ENCODE measurements at places on chromosomes 4 and X. TPM values are rescaled to one million over a fixed set of nuclear protein-coding genes. Genes with fewer than 3 reads are reported as not detected.
A peak's percentile ranks its signal among the peaks of the same experiment; 100 is the strongest.

GRCh38 chrX:77918568-77918967, 8.1 kb downstream of the ATP7A start:
- H3K27ac ChIP-seq, result no peak overlapping the region
- DNase-seq, result no peak
- no peaks in the 10 kb centered on the region for H3K36me3 ChIP-seq
- H3K4me1 ChIP-seq, result no peaks in the 10 kb centered on the region
- no peak overlapping the region for H3K4me3 ChIP-seq

DNA sequence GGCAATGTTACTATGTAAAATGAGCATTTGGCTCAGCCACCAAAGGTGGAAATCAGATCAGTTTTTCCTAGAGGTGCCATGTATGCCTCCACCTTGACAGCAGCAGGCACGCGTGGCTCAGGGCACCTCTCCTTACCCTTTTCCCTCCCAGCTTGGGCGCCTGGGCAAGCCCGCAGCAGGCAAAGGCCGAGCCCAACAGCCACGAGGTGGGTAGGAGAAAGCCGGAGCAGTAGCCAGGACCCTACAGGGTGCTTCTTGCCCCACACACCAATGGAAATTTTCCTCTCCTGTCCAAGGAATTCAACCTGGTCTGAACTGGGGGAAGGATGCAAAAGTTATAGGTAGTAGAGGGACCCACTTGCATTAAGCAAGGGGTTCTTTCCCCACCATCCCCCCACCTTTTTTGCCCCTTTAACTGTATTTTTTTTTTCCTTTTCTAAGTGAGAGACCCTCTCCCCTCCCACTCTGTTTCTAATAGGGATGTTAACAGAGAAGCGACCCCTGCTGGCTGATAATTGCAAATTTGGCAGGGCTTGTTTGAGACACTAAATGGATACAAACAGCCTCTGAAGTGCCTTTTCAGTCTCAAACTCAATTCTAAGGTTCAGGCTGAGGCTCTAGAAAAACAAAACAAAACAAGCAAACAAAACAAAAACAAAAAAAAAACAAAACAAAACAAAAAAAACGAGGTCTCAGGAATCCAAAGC, 895.1 kb downstream of the PCDH18 start:
- H3K4me3 ChIP-seq, result no peak overlapping the region
- no peak for DNase-seq
- no peak overlapping the region for H3K27ac ChIP-seq
- no peaks in the 10 kb centered on the region for H3K27me3 ChIP-seq

- H3K27me3 ChIP-seq, result no peaks in the 10 kb centered on the region
- no peak overlapping the region for H3K27ac ChIP-seq
- no peaks in the 10 kb centered on the region for H3K4me1 ChIP-seq
- no peak for DNase-seq
- no peak overlapping the region for H3K4me3 ChIP-seq
These were observed 6.8 kb upstream of the CEP135 start for GRCh38 chr4:55941881-55942396.

DNA sequence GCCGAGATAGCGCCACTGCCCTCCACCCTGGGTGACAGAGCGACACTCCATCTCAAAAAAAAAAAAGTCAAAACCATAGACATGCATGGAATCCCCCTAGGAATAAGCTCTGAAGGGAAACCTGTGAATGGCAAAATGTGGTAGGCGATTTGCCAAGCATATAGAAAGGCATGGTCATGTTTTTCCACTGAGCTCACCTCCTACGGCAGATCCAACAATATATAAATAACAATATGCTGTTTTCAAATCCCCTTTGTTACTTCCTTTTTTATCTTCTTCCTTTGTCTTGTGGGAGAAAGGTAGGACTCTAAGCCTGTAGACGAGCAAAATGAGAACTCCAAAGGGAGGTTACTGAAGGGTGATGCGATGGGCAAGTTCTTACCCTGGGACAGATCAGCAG, 219.0 kb downstream of the PALLD start:
- DNase-seq, result no peak
- H3K36me3 ChIP-seq, result no peaks in the 10 kb centered on the region
- peak overlapping the region; percentile 87 for H3K27ac ChIP-seq
- no peaks in the 10 kb centered on the region for H3K27me3 ChIP-seq
- H3K4me3 ChIP-seq, result no peak overlapping the region
- peaks cover 44% of the 10 kb centered on the region for H3K4me1 ChIP-seq

The VCX3A gene
- total RNA-seq, result not detected

The SRPX gene
- 139 TPM for total RNA-seq

The MAGEB17 gene
- not detected for total RNA-seq
